Stimulated activated naive CD4-positive, alpha-beta T cell (primary cell): ENCODE measurements at places on chromosomes 13 and 19.

DNA sequence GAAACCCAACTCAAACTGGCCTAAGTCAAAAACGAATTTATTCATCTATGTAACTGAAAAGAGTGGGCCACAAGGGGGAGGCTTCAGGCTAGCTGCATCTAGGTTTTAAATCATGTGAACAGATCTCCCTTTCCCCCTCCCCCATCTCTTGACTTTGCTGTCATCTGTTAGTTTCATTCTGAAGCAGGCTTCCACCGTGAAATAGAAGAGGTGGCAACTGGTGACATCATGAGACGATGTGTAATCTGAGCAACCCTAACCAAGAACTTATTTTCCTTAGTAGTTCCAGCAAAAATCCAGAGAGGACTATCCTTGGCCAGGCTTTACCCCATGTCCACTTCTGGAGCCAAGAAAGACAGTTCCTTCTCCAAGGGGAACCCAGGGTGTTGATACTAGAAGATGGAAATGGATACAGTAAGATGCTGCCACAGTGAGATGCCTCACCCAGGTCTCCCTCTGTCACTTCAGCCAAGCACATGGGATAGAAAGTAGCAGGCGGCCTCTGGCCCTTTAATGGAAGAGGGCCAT is 9.4 kb downstream of the SAMD4B start:
- DNase-seq: no peak

GRCh38 chr19:11446652-11447301 is 11.3 kb downstream of the PRKCSH start:
- peak; percentile 29 for DNase-seq

DNA sequence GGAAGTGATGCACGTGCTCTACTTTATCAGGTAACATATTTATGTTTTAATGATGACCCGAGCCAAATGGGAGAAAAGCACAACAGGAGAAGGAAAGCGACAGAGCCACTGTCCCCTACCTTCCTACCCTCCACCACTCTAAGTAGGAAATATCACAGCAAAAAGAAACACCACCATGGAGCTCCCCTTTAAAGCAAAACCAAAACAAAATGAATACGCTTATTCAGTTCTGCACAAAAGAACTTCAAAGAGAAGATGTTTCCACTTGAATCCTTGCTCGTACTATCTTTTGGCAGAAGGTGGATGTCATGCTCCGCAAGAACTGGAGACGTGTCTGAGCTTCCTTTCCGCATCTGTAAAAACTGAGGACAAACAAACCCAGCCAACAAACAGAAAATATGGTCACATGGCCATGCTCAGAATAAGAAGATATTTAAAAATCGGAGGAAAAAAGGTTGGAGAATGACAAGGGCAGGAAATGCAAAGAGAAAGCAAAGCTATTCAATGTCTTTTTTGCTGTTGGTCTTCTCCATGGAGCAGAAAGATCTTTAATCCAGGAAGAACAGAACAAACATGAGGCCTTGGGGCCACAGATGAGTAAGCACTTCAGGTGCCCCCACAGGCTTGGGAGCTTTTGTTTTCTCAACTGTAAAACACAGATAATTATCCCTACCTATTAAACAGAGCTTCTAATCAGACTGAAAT is 19.5 kb downstream of the N4BP2L1 start:
- DNase-seq: no peak

GRCh38 chr19:34732612-34733211 is 1.3 kb upstream of the ZNF181 start:
- DNase-seq: no peak

GRCh38 chr19:14649020-14649419 is 25.6 kb downstream of the ADGRE3 start:
- no peak for DNase-seq

- no peak for DNase-seq
Observed at GRCh38 chr13:36341718-36342117, 4.5 kb downstream of the SPART start.
